ENCODE measurements at places on chromosomes 16 and 17.

DNA sequence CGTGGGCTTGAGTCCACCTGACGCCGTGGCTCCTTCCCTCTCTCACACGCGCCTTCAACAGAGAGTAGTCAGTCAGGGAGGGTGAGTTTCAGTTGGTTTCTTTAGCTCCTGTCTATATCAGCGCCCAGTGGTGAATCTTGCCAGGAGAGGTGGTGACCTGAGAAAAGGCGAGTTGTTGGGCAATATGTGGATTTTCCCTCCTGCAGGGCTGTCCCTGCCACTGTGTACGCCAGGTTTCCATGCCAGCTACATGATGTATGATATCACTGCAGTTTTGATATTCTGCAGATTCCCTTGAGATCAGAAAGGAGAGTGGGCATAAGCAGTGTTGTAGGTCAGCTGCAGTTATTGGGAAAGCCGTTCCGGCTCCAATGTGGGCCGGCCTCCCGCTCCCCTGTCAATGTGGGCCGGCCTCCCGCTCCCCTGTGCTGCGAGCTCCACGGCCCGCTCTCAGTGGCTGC, 31.4 kb downstream of the BANP start:
- DNase-seq, result no peak

DNA sequence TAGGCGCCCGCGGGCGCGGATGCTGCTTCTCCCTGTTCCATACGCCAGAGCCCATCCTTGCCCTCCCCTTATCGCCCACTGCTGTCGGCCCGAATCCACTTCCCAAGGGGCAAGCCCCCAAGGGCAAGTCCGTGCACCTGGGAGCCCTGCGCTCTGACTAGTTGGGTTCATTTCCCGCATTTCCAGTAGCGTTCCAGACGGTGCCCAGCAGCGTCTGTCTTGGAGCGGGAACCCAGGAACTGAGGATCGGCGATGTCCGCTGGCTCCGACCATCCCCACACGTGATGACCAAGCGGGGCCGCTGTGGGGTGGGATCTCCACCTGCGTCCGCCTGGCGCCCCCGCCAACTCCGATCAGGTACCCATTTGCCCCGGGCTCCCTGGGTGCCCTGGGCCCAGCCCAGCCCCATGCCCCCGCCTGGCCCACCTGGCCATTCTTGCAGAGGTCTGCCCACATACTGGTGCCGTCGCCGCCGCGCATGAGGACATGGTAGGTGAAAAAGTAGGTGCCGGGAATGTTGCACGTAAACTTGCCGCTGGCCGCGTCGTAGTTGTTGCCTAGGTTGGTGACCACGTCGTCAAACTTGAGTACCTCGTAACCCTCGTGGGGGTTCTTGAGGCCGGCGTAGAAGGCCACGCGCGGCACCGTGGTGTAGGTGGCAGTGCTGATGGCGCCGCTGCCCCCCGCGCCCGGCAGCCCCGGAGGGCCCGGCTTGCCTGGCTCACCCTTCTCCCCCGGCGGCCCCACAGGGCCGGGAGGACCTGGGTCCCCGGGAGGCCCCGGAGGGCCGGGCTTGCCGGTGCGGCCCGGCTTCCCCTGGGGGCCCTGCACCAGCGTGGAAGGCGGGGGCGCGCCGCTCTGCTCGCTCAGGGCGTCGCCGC, 837 bp downstream of the C1QL1 start:
- no peak for DNase-seq

DNA sequence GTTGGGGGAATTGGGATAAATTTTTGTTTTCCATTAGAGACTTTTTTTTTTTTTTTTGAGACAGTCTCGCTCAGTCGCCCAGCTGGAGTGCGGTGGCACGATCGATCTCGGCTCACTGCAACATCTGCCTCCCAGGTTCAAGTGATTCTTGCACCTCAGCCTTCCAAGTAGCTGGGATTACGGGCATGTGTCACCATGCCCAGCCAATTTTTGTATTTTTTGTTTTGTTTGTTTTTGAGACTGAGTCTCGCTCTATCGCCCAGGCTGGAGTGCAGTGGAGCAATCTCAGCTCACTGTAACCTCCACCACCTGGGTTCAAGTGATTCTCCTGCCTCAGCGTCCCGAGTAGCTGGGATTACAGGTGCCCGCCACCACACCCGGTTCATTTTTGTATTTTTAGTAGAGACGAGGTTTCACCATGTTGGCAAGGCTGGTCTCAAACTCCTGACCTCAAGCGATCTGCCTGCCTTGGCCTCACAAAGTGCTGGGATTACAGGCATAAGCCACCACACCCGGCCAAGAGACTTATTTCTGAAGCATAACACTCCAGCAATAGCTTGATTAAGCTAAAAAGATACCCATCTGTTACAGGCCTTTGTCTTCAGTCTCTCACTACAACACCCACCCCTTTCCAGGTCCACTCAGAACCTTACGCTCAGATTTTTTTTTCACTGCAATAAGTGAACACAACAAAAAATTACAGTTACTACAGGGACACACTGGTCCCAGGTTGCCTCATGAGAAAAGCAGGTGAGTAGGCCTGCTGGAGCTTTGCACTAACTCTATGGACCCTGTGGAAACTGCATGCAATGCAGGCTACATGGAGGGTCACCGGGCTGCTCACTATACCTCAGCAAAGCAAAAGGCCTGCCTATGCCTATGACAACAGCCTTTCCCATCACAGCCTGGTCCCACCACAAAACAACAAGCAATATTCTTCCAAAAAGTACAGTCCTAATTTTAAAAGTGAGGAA, 34.6 kb downstream of the KANSL1 start:
- DNase-seq, result no peak

DNA sequence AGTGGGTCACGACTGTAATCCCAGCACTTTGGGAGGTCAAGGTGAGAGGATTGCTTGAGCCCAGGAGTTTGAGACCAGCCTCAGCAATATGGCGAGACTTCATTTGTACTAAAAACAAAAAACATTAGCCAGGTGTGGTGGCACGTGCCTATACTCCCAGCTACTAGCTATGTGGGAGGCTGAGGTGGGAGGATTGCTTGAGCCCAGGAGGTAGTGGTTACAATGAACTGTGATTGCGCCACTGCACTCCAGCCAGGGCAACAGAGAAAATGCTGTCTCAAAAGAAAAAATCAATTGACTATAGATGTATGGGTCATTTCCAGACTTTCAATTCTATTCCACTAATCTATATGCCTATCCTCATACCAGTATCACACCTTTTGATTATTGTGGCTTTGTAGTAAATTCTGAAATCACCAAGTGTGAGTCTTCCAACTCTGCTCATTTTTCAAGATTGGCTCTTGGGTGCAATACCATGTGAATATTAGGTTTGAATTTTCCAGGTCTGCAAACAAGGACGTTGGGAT, 27.2 kb upstream of the CEP20 start:
- no peak for DNase-seq

DNA sequence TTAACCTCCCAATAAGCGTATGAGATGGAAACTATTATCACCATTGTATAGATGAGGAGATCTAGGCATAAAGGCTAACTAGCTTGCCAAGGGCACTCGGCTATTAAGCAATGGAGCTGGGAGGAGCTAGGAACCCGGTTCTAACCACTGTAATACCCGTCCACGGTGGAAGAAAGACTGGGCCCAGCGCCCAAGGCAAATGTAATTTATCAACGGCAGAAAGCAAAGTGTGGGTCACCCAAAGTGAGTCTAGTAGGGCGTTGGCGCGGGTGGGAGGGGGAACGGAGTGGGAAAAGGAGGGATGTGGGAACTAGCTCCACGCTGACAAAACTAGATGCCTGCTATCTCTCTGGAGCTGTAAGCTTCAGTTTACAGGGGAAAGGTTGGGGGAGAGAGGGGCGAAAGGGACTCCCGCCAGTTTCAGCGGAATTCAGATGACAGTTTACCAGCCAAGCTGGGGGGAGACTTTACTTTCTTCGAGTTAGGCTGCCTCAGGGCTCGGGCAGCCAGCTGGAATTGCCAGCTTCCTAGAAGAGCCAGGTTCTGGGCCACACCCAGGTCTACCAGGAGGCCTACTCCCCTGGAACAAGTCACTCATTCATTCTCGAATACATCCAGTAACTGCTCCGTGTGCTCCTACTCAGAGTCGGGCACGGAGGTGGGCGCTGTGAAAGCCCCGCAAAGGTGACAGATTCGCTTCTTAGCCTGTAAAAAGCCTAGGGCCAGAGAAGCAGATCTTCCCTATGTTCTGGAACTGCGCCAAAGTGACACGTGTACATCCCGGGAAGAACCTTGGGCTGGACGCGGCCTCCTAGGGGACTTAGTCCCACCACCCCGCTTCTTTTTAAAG, 837 bp downstream of the LRRC59 start:
- no peak for DNase-seq

DNA sequence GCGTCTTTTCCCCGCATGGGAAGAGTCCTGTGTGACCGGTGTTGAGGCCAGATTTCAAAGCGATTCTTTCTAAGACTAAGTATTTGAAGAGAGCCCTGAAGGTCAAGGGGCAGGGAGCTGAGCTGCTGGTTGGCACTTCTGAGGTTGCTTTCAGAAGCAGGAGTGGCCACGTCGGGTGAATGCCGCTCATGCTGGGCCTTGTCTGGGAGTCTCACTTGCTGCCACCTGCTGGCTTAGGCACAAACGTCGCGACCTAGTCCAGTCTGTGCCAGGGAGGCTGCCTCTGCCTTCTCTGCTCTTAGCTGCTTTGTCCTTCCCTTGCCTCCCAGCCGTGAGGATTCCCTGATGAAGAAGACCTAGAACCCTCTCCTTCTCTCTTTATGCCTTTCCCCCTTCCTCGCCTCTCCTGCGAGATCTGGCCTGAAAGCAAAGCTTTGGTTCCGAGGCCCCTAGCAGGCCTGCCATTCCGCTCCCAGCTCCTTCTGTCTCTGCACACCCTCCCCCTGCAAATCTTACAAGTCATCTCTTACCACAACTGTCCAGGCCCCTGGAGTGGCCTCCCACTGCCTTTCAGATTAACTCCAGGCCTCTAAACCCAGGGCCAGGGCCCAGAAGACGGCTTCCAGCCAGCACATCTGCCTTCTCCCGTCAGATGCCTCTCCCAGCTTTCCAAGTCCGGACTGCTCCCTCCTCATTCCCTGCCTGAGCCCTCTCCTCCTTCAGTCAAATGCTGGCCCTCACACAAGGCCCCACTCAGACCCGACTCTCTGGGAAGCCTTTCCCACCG, 11.4 kb downstream of the CTNS start:
- DNase-seq, result no peak

DNA sequence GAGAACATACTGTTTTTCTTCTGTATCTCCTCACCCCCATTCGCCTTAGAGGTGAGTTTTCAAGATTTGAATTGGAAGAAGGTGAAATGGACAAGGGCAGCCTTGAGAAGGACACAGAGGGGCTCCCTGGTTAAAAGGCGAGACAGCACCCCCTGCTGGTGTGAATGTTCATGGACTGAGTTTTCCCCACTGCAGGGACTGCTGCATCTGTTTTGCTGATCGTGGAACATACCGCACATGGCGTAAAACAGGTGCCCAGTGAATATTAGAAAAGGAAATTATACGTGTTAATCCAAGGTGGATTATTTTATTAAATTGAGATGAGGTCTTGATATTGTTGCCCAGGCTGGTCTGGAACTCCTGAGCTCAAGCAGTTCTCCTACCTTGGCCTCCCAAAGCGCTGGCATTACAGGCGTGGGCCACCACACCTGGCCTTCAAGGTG, 54.5 kb downstream of the NDE1 start:
- DNase-seq, result no peak

DNA sequence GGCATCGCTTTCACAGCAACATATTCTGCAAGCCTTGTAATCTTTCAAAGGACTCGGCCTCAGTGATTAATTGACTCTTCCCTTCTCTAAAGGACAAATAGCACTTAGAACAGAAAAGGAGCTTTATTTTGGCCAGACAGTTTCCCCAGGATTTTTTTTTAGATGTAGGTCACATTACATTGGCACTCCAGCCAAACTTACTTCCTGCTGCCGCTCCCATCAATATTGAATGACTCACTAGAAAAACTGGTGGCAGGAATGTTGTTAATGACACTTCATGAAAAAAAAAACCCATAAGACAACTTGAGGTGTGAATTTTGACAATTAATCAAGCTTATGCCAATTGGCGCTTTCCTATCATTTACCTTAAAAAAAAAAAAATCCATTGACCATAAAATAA, 432.6 kb downstream of the TOX3 start:
- no peak for DNase-seq

DNA sequence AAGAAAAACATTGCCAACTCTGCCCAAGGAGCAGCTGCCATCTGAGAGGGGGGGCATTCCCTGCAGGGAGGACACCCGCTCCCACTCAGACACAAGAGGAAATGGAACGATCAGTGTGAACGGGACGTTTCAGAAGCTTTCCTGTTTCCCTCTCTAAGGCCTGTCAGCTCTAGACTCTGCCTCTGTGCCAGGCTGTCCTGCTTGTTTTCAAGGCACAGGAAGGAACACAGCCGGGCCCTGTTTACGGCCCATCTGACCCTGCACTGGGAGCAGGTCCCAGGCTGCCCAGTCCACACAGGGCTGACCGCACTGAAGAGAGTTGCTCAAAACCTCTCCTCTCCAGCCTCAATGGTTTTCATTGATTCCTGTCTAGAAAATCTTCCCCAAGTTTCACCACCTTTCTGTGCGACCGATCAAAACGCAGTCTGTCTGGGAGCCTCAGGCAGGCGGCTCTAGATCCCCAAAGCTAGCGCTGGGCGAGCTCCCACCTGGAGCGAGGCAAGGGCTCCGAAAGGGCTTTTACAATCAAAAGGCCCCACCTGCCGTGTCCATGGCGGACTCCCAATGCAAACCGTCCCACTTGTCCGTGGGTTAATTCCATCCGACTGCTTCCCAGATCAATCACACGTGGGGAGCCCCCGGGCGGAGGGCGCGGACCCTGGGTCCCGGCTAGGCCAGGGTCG, 1.5 kb downstream of the PIEZO1 start:
- DNase-seq, result no peak

DNA sequence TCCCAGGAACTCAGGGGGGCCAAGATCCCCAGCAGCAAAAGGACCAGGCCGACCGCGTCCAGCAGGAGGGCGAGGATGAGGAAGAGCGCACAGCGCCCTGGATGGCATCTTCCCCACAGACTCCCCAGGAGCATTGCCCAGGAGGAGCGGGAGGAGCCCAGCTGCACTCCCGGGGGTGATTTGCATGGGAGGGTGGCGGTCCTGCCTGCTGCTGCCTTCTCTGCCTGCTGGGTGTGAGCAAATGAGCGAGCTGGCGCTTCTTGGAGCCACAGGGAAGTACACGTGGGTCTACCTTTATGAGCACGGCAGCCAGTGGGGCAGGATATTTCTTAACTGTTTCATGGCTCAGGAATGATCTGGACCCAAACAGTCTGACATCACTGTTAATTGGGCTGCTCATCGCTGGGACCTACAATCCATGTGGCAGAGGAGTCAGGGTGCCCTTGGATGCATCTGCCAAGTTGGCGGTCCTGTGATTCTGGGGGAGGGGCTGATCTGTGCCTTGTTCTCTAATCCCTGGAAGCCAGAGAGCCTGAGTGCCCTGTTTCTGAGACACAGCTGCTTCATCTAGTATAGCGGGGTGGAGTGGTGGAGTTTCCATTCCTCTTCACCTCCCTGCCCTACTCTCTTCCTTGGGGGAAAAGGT, at the start of gene TMEM238L:
TMEM238L (minus strand) TSS at position 270 of the 646 bp plus-strand sequence; CDS start at position 134, 136 bp downstream.
- DNase-seq, result peak; percentile 51
